ENCODE measurements at places on chromosomes 12 and 14. TPM values are rescaled to one million over a fixed set of nuclear protein-coding genes. Genes with fewer than 3 reads are reported as not detected.

GLT8D2 gene
- 13.1 TPM for total RNA-seq

GRCh38 chr12:32110942-32111341 lies 4.3 kb downstream of the BICD1 start:
- DNase-seq = no peak
- no peak overlapping the region for H3K4me3 ChIP-seq
- H3K27me3 ChIP-seq = no peaks in the 10 kb centered on the region

- no peak for DNase-seq
- no peaks in the 10 kb centered on the region for H3K4me1 ChIP-seq
- H3K36me3 ChIP-seq = no peaks in the 10 kb centered on the region
- no peak overlapping the region for H3K27ac ChIP-seq
- no peak overlapping the region for H3K4me3 ChIP-seq
- peaks cover 26% of the 10 kb centered on the region for H3K27me3 ChIP-seq
Measured at GRCh38 chr12:118780939-118781338, 200.4 kb upstream of the SRRM4 start.

ZFHX2 gene
- 13.7 TPM for total RNA-seq

GDF3 gene
- not detected for total RNA-seq

DNA sequence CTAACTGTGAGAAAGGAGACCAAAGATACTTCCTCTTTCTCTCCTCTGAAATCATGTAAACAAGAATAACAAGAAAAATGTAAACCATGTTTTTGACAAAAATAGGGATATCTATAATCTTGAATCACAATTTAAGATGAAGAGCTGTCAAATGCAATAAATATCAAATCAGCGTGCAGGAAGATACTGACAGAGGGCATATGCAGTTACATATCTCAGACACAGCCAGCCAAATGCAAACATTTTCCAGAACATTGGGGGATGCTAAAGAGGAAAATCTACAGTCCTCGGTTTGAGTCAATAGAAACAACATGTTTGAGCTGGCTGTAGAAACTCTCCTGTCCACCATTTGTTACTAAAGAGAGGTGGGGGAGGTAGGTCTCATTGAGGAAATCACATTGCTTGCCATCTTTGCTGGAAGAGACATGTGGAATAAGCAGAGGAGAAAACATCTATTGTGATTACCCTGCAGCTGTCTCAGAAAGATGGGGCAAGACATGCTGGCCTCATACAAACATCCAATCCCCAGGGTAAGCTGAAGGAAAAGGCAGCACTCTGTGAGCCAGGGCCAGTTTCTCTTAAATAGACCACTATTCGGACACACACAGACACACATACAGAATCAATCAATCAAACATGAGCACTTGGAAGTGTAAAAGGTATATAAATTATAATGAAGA lies 43.5 kb downstream of the CNTN1 start:
- no peaks in the 10 kb centered on the region for H3K36me3 ChIP-seq
- no peak overlapping the region for H3K4me3 ChIP-seq
- no peak overlapping the region for H3K27ac ChIP-seq
- H3K27me3 ChIP-seq = no peaks in the 10 kb centered on the region
- no peak for DNase-seq
- peaks cover 5% of the 10 kb centered on the region for H3K4me1 ChIP-seq

CCDC175 gene
- total RNA-seq = 0.16 TPM

Data from mesothelial cell of epicardium (in vitro differentiated cells).